Stimulated activated CD8-positive, alpha-beta memory T cell treated with anti-CD3 and anti-CD28 coated beads, Interleukin-4, amount 100 ng/mL, for 1 hour (primary cell): ENCODE measurements at places on chromosomes 5 and 9.

DNA sequence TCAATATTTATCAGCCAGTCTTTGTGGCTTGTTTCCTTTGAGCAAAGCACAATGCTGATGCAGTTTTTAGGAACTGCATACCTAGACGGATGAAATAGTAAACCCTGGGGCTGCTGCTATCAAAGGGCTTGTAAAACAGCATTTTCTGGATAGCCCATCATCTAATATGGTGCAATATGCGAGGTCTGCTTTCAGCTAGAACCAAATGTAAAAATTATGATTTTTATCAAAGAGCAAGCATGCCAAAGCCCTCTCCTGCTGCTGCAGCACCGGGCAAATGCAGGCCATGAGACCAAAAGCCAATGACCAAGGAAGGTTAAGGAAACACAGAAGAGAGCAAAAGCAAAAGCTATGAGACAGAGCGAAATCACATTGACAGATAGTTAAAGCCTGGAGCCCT lies 1000.4 kb downstream of the MAT2B start:
- DNase-seq: no peak

- DNase-seq: no peak
These were observed 8.9 kb downstream of the SMAD5 start for GRCh38 chr5:136141561-136141960.

GRCh38 chr9:134735441-134736175 lies 94.0 kb downstream of the COL5A1 start:
- no peak for DNase-seq

GRCh38 chr9:113398796-113399195 lies 2.3 kb downstream of the ALAD start:
- no peak for DNase-seq

DNA sequence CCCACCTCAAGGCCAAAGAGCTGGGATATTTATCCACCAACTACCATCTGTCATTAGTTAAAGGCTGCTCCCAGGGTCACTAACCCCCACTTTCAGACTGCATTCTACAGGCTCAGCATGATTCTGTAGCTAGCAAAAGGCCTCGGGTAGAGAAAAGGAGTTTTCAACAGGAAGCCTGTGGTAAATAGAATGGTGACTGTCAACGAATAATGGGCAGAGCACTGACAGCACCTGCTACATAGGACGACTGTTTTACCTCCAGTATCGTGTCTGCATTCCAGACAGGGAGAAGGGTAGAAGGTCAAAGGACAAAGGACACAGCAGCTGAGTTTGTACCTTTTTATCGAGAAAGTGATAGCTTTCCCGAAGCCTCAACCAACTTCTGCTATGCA lies 20.3 kb downstream of the MFAP3 start:
- no peak for DNase-seq

DNA sequence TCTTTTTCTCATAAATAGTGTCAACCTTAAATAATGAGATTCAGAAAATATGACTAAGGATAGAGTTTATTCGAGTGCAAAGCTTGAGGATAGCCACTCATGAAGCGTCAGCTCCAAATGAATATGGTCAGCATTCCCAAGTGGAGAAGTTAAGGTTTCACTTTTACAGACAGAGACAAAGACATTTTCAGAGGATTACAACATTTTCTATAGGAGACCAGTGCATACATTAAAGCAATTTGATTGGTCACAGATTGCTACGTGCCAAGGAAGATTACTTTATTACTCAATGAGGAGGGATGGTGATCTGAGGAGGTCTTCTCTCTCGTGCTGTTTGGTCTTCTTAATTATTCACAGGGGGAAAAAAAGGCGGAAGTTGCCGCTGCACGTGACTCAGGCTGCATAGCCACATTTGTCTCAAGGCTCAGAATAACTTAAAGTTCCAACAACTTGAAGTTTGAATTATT lies 60.1 kb upstream of the SPATA31C2 start:
- DNase-seq: no peak
